H1 (cell line): ENCODE measurements at places on chromosomes 6 and 20.

DNA sequence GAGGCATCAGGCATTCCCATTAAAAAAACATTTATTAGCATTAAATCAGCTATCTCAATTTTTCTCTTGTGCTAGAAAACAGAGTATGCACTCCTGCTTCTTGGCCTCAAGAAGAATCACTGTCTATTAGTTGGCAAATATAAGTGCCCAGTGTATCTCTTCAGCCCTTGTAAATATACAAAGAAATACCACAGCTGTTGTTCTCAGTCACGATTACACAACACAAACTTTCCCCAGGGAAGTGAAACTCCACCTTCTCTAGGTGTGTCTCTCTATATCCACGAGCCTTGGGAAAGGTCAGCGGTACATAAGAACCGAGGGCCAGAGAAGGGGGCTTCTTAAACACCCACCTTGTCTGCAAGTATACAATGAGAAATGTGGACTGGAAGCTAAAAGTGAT is 194.7 kb downstream of the PKHD1 start:
- no peak for DNase-seq

DNA sequence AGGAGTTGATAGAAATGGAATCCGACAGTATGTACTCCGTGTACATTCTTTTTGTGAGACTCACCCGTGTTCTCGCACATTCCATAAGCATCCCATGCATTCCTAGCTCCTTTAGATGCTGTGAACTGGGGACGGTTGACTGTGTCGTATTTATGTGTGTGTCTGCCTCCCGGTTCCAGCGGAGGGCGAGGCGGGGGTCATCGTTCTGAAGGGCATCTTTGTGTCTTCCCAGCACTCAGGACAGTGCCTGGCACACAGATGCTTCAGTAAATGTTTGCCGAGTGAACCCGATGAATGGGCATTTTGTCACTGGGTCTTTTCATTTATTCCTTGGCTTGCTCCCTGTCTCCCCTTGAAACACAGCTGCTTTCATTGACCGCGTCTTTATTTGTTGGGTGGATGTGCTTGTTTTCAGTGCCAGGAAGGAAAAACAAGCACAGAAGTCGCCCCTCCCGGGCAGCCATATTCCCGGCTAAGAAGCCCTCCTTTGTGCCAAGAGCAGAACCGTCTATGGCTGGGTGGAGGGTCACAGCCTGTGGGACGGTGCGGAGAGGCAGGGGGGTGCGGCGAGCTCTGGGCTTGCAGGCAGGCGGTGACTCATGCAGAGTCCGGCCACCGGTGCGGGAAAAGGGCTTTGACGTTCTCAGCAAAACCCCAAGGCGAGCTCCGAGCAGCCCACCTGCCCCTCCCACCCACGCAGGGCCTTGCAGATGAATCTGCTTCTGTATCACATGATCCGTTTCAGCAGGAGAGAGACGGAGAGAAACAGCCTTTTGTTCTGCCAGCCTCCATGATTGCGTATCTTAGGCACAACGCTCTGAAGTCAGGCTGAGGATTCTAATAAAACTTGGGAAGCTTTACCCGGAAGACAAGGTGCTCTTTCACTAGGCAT is 11.2 kb upstream of the PSMG4 start:
- DNase-seq: peak; percentile 67

DNA sequence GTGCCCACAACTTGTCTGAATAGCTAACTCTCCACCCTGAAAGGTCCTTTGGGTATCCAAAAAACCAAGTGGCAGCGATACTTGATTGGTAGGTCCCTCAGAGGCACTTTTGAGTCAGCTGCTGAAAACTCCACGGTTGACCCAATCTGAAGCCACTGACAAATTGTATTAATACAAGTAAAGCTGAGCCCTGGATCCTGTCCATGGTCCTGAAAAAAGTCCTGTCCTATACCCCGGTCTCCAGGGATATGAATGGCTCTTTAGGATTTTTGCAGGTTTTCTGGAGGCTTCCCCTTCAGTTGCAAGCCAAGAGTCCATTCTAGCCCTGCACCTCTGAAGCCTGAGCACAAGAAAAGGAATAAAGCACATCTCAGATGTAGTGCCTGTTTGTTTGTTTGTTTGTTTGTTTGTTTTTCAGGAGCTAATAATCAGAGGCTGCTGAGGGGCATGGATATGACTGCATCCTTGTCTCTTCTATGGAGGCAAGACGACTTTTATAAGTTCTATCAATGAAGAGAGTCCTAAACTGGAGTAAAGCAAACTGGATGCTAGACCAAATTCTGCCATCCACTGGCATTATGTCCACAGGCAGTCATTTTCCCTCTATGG is 1.7 kb upstream of the SLC12A5 start:
- DNase-seq: no peak

GRCh38 chr6:7267466-7268091 is 45.4 kb downstream of the SSR1 start:
- no peak for DNase-seq

GRCh38 chr6:9961646-9962045 is 453.2 kb downstream of the TFAP2A start:
- no peak for DNase-seq

GRCh38 chr6:40312213-40313015 is 274.8 kb downstream of the LRFN2 start:
- DNase-seq: no peak

GRCh38 chr6:11712760-11713159 is 65.8 kb downstream of the ADTRP start:
- DNase-seq: no peak

DNA sequence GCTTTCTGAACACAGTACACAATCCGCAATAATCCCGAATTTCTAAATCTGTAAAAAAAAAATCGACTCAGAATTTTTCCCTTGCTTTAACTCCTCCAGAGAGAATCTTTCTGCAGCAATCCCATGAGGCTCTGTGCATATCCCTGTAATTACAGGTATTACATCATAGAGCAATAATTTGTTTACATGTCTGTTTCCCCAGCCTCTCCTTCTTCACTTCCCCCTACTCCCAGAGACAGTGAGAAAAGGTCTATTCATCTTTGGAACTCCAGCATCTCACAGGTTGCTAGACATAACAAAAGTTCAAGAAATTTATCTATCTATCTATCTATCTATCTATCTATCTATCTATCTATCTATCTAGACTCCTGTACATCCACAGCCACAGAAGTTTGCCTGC is 26.0 kb downstream of the KLHL31 start:
- DNase-seq: no peak

GRCh38 chr6:26569433-26569764 is 27.4 kb upstream of the ABT1 start:
- no peak for DNase-seq

DNA sequence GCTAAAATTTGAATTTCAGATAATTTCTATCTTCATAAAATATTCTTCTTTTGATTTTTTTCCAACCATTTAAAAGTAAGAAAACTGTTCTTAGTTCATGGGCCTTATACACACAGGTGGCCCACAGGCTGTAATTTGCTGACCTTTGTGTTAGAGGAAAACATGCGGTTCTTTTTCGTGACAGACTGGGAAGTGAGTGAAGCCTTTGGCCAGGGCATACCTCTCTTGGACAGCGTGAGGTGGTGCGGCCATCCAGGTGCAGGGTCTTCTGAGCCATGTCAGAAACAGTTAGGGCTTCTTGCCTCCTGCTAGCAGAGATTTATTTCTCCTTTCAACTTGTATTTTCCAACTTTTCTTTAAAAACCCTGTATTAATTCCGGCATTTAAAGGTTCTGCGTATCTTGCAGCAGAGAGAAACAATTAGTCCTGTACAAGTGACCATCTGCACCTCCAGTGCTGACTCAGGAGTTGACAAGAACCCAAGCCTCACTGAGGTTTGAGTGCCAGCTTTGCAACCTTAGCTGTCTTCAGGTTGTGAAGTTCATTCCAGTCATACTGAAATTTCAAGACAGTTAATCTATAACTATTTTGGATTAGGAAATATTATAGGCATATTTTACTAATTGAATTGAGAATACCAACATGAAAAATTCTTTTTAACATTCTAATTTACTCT is 177.8 kb downstream of the LY86 start:
- DNase-seq: no peak

- no peak for DNase-seq
Observed at GRCh38 chr20:60867589-60867988, 384.5 kb upstream of the CDH4 start.

- DNase-seq: no peak
Observed at GRCh38 chr6:169292338-169293124, 38.9 kb upstream of the THBS2 start.

DNA sequence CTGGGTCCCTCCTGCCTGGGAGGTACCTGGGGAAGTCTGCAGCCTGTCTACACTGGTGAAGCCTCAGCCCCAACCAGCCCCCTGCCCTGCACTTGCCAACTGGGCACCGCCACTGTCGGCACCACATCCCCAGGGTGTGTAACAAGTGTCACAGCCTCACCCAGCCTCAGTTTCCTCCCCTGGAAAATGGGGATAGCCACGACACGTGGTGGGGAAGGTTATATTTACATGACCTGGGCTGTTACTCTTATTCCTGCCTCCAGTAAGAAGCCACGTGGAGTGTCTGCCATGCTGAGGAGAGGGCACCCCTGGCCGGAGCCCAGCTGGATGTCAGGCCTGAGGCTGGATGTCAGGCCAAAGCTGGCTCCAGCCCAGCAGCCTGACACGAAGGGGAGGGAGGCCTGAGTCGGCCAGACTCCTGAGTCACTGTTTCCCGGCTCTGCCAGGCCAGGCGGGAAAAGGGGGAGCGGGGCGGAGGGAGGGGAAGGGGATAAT is 44.9 kb downstream of the SNAI1 start:
- DNase-seq: no peak

- DNase-seq: no peak
Observed at GRCh38 chr6:150297327-150298029, 71.3 kb upstream of the IYD start.

GRCh38 chr6:148885136-148885865 is 138.5 kb downstream of the UST start:
- DNase-seq: no peak

- no peak for DNase-seq
Observed at GRCh38 chr6:22189946-22190345, 106.9 kb downstream of the PRL start.

- no peak for DNase-seq
Observed at GRCh38 chr6:252775-253535, 39.3 kb upstream of the DUSP22 start.

DNA sequence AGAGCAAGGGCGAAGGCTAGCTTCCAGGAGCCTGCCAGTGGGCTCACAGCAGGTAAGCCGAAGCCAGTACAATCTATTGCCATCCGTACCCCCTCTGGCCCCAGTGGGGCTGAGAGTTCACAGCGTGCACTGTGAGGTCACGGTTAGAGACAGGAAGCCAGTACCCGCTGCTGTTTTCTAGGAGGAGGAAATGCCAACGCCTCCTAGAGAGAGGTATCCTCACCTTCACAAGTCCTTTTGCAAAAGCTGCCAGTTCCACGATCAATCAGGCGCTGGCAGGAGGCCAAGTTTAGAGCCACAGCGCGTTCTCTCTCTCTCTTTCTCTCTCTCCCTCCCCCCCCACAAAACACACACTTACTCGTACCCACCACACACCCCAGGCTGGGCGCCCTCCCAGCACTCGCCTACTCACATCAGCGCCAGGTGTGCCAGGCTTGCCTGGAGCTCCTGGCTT is 22.5 kb downstream of the COL9A1 start:
- no peak for DNase-seq

DNA sequence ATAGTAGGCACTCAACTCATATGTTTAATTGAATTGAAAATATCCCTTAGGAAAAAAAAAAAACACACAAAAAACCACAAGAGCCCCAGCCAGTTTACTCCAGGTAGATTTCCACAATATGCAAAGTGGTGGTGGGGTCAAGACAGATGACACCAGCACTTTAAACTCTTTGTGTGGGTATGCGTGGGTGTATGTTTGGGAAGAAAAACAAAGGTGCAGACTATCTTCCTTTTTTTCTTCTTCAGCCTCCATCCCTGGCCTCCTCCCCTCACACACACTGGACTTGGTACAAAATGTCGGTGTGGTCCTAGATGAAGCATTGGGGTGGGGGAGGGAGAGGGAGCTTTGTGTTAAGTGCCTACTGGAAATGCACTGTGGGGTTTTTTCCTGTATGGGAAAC is 42.2 kb upstream of the CDKAL1 start:
- no peak for DNase-seq

GRCh38 chr20:52824494-52825216 is 147.5 kb upstream of the TSHZ2 start:
- DNase-seq: no peak

GRCh38 chr20:46974669-46975434 is 80.2 kb downstream of the EYA2 start:
- DNase-seq: no peak

DNA sequence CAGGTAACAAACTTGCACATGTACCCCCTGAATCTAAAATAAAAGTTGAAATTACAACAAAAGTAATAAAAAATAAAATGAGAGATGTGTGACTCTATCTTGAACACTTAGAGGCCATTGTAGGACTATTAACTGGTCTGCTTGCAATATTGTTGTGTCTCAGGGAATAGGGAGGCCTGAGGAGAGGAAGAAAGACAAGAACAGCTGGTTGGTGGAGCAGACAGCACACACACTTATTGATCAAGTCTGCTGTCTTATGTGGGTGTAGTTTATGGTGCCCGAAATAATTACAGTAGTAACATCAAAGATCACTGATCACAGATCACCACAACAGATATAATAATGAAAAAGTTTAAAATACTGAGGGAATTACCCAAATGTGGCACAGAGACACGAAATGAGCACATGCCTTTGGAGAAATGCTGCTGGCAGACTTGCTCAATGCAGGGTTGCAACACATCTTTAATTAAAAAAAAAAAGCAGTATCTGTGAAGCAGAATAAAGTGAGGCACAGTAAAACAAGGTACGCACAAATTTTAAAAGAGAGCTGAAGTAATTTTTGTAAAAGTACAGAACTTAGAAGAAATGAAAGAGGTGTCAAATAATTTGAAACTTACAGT is 110.1 kb upstream of the HDAC2 start:
- no peak for DNase-seq

DNA sequence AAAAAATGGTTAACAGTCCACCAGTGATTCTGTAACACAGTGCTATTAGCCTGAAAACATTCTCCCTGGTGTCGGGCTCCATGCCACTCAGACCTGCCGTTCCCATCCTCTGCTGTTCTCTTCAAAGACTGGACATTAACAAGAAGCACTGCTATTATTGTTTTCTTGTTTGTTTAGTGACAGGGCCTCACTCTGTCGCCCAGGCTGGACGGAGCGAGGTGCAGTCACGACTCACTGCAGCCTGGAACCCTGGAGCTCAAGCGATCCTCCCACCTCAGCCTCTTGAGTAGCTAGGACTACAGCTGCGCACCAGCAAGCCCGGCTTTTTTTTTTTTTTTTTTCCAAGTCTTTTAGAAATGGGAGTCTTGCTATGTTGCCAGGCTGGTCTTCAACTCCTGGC is 9.6 kb downstream of the RMND1 start:
- DNase-seq: no peak
